EH (cell line): ENCODE measurements at places on chromosomes 7 and 10.

DNA sequence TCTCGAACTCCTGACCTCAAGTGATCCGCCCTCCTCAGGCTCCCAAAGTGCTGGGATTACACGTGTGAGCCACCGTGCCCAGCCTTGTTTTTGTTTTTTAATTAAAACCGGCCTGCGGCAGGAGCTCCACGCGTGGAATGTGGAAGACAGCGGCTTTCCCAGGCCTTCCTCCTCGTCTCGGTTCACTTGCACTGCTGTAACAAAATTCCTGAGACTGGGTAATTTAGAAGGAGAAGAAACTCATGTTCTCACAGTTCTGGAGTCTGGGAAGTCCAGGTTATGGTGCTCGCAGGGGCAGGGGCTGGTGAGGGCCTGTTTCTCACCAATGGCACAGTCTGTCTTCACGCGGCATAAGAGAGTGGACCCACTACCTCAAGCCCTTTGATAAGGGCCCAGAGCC, 14.4 kb upstream of the CRYGN start:
- peak; percentile 40 for DNase-seq

GRCh38 chr7:147298611-147299043, 1182.0 kb downstream of the CNTNAP2 start:
- DNase-seq = peak; percentile 7

DNA sequence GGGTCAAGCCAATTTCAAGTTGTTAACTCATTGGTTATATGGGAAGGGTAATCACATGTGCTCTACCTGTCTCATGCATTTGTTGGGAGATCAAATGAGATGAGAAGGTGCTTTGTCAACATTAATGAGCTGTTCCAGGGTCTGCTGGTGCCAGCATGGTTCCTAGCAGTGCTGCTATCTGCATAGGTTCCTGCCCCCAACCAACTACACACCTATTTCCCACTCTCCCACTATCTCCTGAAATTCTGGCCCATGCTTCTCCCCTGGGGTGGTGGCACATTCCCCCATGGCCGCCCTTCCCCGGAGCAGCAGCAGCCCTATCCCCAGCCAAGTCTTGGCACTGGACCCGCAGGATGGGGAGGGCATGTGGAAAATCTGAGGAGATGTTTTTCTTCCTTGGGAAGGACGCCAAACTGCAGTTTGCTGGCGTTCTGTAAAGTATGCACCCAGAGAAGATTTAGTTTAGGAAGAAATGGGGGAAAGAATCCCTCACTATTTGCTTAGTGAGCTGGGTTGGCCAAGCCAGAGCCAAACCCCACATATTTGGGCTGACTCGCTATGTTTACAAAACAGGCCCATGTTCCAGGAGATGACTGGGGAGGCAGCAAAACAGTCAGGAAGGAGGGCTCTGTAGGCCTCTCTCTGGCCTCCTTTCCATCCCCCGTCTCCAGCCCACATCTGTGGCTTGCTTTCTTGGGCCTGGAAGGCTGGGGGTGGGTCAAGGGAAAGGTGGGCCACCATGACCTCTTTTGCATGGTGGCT, 42.5 kb downstream of the PPP1R3C start:
- peak; percentile 97 for DNase-seq

DNA sequence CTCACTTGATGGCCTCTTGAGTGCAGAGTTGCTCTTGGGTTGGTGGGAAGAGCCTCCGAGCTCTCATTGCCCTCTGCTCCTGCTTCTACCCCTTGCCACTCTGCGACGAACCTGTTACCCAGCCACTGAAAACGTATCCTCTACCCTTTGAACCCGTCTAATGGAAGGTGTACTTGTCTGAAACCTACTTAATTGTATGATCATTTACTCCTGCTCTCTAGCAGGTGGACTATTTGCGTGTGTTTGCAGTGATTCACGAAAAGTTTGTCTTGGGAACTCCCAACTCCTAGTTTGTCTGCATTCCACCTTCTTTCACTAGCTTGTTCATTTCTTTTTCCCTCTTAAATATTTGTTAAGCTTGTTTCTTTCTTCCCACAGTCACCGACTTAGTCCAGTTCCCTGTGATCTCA, 503 bp downstream of the CROT start:
- no peak for DNase-seq

- DNase-seq = peak; percentile 89
Measured at GRCh38 chr7:105013816-105014692, at the start of gene KMT2E. TSS of gene KMT2E (plus strand) at chr7:105014205. CDS start at chr7:105040953, 26,748 bp downstream.

DNA sequence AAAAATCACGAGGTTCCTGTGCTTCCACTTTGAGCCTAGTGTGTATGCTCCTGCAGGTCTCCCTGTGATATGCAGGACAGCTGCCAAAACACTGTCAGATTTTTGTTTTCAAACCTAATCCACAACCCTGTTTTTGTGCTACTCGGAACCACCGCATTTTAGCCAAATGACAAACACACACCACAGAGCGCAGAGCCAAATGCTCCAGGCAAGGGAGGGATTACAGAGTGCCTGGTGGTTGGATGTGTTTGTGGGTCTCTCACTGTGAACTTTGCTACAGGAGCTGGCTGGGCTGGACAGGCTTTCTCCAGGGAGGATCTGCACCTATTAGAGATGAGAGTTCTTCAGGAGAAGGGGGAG, 5.7 kb upstream of the RBM28 start:
- no peak for DNase-seq

- peak; percentile 89 for DNase-seq
Measured at GRCh38 chr7:5629941-5630340, 151.5 kb downstream of the RNF216 start.

- DNase-seq = no peak
Measured at GRCh38 chr7:141511676-141512396, 39.4 kb upstream of the AGK start.

- DNase-seq = peak; percentile 94
Measured at GRCh38 chr10:97574374-97575126, 2.0 kb downstream of the ANKRD2 start.

- peak; percentile 93 for DNase-seq
Measured at GRCh38 chr7:135204341-135204749, 7.0 kb downstream of the WDR91 start.
